ENCODE measurements at places on chromosomes 1 and 21.

GRCh38 chr1:70465911-70466310 is 54.8 kb downstream of the CTH start:
- DNase-seq: no peak

GRCh38 chr1:106494646-106495045 is 561.8 kb upstream of the PRMT6 start:
- no peak for DNase-seq

DNA sequence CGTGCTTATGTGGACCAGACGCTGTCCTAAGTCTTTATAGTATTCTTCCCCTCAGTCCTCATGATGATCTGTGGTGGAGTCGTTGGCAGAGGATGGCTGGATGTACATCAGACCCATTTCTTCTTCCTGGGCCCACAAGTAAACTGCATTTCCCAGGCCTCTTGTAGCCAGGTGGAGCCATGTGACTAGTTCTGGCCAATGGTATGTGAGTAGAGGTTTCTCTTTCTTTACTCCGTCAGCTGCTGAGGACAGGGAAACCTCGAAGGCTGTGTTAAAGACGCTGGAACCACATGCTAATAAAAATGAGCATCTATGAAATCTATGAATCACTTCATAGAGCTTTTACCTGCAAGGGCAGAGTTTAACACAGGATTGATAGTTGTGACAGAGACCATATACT is 18.7 kb upstream of the ZNF362 start:
- no peak for DNase-seq

DNA sequence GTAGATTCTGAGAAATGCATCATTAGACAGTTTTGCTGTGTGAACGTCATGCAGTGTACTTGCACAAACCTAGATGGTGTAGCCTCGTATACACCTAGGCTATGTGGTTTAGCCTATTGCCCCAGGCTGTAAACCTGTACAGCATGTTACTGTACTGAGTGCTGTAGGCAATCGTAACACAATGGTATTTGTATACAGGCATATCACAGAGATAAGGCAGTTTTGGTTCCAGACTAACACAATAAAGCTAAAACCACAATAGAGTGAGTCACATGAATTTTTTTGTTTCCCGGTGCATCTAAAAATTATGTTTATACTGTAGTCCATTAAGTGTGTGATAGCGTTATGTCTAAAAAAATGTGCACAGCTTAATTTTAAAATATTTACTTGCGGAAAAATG is 6.9 kb downstream of the IL10RB start:
- no peak for DNase-seq

DNA sequence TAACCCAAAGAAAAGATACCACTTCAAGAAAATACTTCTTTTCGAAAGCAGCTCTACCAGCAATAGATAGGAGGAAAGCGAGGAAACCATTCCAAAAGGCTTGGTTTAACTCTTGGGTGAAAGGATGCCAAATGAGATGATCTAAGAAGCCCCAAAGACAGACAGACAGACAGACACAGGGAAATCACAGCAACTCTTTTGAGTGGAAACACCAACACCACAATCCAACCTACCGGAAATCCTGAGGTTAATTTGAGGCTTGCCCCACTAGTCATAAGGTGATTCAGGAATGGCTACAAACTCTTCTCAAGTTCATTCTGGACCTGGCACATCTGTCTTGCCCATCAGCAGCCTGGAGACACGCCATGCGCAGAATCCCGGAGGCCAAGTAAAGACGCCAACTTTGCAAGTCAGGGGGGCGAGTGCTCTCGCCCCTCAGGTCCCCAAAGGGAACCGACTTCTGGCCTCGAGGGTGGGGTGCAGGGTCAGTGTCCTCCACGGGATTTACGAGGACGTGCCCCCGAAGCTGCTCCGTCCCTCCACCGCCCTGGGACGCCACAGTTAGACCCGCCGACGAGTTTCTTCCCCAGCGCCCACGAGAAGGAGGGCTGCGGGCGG is 778 bp downstream of the EVI5 start:
- DNase-seq: peak; percentile 68

DNA sequence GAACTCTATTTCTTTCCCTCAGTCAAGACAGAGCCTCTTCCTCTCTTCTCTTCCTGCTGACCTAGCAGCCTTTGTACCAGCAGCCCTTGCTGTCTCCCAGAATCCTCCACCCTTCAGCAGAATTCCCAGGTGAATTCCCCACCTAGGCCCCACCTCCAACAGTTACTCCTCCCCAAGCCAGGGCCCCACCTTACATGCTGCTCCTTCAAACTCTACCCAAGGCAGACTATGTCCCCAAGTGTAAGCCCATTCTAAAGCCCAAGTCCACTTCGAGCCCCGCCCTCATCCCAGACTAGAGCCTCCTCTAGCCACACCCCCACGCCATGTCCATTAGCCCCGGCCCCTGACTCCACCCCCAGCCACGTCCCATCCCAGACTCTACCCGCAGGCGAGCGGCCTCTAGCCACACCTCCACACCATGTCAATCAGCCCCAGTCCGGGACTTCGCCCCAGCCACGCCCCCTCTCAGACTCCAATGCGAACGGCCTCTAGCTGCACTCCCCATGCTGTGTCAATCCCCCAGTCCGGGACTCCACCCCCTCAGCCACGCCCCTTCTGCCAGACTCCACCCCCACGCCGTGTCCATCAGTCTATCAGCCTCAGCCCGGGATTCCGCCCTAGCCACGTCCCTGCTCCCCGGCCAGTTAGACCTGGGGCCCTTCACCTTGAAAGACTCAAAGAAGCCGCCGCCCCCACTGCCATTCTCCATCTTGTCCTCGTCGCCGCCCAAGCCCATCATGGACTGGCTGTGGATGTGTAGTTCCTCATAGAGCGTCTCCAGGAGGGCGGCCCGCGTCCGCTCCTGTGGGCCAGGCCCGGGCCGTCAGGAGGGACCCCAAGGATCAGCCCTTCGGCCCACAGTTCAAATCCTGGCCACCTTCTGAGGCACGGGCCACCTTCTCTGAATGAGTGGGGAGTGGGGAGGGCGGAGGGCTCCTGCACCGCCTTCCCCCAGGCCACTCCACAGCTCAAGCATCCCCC is 61.3 kb downstream of the RAP1GAP start:
- peak; percentile 78 for DNase-seq

DNA sequence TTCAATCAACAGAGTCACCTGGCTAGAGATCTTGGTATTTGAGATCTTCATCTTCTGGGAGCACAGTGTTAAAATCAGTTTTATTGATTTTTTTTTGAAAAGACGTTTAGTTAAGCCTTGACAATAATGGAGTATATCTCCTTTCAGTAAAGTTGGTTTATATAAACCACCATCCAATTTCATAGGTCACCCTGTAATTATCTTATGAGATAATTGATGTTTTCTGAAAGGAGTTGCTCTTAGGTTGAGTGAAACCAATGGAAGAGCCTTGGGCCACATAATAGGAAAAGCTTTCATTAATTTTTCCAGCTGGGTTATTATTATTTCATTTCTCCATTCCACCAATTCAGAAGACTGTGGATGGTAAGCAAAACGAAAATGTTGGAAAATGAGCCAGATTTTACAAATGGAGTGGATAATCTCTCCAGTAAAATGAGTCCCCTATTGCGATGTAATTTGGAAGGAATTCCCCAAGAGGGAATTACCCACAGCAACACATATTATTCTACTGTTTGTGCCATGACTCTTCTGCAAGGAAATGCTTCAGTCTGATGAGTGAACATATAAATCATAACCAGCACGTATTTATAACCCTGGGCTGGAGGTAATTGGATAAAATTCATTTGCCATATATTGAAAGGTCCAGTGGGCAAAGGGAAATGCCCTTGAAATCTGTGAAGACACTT is 46.2 kb upstream of the TINAGL1 start:
- no peak for DNase-seq

- DNase-seq: peak; percentile 52
Observed at GRCh38 chr21:46498335-46499050, 39.8 kb downstream of the DIP2A start.

GRCh38 chr1:61334718-61335589 is 252.6 kb downstream of the NFIA start:
- DNase-seq: peak; percentile 31

DNA sequence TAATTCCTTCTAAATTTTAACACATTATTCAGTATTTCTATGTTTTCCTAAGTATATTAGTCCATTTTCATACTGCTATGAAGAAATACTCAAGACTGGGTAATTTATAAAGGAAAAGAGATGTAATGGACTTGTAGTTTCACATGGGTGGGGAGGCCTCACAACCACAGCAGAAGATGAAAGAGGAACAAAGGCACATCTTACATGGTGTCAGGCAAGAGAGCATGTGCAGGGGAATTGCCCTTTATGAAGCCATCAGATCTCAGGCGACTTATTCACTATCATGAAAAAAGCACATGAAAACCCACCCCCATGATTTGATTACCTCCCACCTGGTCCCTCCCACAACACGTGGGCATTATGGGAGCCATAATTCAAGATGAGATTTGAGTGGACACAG is 15.6 kb downstream of the GBP5 start:
- DNase-seq: no peak

GRCh38 chr1:64861611-64862010 is 104.7 kb downstream of the JAK1 start:
- DNase-seq: peak; percentile 26

DNA sequence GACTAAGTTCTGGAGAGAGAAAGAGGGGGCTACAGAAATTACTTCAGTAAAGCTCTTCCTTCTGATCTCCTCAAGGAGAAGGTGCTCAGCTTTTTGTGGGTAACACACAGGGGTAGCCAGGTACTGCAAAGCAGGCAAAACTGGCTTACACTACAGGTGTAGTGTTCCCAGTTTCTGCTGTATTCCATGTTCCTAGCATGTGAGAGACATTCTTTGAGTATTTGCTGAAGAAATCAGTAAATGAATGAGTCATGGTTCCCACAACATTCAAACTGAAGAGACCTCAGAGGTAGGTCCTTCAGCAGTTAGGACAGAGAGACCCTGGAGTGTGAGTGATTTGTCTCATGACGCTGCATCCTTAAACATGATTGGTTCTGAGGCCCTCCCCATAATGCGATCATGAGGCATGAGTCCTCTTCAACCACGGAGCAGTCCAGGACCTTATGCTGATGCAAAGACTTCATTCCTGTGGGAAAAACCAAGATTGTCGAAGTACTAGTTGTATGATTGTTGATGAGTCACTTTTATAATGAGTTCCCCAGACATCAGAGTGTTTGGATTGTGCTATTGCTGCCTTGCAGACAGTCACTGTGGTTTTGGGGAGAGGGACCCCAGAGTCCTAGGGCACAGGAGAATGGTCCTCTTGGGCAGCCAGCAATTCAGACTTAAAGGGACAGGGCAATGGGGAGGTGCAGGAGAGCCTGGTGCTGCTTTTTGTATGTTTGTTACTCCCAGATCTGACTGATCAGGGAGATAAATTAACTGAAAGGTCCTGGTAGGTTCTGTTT is 2.7 kb upstream of the OR10J4 start:
- DNase-seq: peak; percentile 94

DNA sequence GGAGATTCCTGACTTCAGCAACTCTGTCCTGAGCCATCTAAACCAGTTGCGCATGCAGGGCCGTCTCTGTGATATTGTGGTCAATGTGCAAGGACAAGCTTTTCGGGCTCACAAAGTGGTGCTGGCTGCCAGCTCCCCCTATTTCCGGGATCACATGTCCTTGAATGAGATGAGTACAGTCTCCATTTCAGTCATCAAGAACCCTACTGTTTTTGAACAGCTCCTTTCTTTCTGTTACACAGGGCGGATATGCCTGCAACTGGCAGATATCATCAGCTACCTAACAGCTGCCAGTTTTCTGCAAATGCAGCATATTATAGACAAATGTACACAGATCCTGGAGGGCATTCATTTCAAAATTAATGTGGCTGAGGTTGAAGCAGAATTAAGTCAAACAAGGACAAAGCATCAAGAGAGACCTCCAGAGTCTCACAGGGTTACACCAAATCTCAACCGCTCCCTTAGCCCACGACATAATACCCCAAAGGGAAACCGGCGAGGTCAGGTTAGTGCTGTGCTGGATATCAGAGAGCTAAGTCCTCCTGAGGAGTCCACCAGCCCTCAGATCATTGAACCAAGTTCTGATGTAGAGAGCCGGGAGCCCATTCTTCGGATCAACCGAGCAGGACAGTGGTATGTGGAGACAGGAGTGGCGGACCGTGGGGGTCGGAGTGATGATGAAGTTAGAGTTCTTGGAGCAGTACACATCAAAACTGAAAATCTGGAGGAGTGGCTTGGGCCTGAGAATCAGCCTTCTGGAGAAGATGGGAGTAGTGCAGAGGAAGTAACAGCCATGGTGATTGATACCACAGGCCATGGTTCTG is 2.3 kb downstream of the ZBTB37 start:
- DNase-seq: no peak

DNA sequence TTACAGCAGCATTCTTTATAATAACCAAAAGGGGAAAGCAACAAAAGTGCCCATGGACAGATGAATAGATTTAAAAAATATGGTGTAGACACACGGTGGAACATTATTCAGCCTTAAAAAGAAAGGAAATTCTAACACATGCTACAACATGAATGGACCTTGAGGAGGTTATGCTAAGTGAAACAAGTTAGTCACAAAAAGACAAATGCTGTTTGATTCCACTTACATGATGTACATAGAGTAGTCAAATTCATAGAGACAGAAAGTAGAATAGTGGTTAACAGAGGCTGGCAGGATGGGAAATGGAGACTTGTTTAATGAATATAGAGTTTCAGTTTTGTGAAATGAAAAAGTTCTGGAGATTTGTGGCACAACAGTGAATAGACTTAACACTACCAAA is 151.4 kb downstream of the CYYR1 start:
- DNase-seq: no peak

- DNase-seq: no peak
Observed at GRCh38 chr1:93591676-93592550, 89.7 kb downstream of the BCAR3 start.

DNA sequence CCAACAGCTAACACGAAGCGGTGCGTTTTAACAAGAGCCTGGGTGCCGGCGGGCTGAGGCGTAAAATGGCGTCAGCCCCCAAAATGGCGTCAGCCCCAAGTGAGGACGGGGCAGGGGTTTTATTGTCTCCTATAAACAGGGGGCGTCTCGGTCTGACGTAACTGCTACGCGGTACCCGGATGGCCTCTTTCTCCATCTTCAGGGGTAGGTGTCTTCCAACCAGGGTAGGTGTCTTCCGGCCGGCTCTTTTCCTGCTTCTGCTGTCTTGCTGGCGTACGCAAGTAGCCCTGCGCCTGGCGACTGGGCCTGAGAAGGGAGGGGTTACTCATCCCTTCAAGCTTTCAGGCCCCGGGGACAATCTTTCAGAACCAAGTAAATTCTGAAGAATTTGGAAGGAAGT is 45.3 kb downstream of the LGR6 start:
- no peak for DNase-seq

DNA sequence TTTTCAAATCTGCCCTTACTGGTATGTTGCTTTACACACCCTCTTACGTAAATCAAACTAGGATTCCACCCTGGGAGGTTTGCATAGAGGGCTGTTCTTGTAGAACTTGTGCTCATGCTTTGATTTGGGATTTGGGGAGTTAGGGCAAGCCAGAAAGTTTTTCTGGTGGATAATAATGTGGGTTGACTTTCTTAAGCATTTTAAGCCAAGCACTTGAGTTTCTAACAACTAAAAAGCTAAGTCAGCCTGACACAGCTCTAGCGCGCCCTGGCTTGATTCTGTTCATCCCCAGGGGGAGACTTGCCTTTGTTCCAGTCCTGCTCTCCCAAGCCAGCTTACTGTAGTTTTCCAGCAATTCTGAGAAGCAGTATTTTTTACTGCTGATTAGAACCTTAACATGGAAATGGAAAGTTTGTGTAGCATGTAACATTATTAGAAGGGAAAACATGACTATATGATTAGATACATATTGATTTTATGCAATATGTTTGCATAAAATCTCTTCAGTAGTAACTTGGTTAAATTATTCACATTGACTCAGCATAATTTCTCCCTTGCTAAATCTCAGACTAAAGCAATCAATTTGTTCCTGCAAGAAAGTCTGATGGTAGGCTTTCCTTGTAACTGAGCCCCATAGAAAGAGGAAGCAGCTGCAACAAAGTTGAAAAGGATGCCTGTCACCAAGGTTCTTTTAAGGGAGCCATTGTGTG is 11.0 kb upstream of the PGD start:
- DNase-seq: peak; percentile 82

Data from fibroblast of mammary gland (primary cell).